Activated T-cell treated with anti-CD3 and anti-CD28 coated beads, Interleukin-2, amount 50 U/mL, for 1 hour (primary cell): ENCODE measurements at places on chromosomes 7 and 10.

DNA sequence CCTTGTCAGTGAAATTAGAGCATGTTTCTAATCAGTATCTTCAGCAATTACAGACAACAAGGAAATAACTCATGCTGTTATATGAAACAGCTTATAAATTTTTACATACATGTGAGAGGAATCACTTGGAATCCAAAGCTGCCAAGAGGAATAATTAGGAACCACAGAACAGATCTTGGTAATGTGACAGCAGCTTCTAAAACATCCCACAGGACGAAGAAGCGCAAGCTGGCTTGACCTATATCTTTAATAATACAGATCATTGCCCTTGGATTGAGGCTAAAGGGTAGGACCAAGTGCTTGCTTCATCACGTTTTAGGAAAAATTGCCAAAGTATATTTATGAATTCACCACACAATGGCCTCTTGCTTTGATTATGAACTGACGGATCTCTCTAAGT, 869.8 kb downstream of the LRMDA start:
- no peak for DNase-seq

- no peak for DNase-seq
Measured at GRCh38 chr10:59397961-59398360, 35.6 kb upstream of the FAM13C start.

GRCh38 chr10:35875016-35875676, 233.1 kb upstream of the FZD8 start:
- DNase-seq = no peak

GRCh38 chr7:121872831-121873288, at the start of gene PTPRZ1:
Gene PTPRZ1 (plus strand): TSS chr7:121873161. CDS start chr7:121873500, 339 bp downstream.
- no peak for DNase-seq

DNA sequence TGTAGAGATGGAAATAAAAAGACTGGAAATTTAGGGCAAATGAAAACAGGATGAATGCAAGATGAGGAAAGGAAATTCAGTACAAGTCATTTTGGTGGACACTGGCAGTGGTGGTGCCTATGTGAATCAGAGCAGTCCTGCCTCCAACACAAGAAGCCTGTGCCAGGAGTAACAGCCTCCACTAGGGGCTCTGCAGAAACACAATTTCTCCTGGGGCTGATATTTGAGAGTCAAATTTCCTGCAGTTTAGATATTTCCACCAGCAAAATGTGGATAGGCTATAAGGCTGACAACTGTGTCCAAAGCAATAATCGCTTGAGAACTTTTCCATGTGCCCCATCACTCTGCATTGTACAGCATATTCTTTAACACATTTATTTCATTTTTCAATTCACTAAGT, 4.7 kb upstream of the PLXDC2 start:
- no peak for DNase-seq

GRCh38 chr10:11504566-11505285, 106.7 kb downstream of the USP6NL start:
- no peak for DNase-seq

DNA sequence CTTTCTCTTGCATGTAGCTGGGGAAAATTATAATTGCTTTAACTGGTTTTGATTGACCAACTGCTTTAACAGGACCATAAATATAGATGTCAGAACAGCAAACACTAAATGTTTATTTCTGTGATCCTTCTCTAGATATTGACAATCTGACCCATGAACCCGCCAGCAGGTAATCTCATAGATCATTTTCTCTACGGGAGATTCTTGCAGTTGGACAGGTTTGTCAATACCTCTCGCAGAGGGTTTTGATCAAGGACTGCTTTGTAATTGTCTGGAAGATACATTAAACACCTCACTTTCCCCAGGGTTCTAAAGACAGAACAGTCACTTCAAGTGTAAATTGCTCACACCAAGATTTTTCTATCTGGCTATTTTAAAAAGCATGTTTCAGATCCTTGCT, 235.8 kb upstream of the RHOBTB1 start:
- DNase-seq = no peak

DNA sequence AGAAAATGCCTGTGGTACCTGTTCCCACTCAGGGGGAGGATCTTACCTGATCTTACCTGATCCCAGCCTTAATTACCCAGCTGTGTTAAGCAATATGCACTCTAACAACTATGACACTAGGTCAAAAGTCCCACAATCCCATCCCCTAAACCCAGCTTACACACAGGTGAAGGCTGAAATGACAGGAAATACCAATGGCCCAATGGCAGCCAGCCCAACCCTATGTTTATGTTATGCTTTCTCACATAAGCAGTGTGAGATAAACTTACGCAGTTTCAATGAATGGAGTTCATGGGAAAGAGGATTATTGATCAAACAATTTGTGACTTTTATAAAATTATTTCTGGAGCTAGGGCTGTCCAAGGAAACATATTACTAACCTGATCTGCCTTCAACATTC, 91.9 kb downstream of the GPAM start:
- no peak for DNase-seq

DNA sequence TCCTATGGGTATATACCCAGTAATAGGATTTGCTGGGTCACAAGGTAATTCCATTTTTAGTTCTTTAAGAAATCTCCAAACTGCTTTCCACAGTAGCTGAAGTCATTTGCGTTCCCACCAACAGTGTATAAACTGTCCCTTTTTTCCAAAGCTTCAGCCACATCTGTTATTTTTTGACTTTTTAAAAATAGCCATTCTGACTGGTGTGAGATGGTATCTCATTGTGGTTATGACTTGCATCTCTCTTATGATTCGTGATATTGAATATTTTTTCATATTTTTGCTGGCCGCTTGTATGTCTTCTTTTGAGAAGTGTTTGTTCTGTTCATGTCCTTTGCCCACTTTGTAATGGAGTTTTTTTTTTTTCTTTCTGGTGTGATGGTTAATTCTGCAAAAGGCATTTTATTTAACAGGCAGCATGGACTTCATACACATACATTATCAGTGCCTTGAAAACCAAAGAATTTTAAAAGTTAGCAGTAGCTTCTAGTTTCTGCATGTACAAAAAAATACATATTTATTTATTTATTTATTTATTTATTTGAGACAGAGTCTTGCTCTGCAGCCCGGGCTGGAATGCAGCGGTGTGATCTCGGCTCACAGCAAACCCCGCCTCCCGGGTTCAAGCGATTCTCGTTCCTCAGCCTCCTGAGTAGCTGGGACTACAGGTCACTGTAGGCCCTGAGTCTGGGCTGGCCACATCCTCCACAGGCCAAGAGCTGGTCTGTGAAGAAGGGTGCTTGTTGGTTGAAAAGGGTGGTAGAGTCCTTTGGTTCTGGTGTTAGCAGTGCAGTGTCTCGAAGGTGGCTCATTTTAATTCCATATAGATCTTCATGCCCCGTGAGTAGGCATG, 32.3 kb downstream of the AGR3 start:
- no peak for DNase-seq

GRCh38 chr7:119888251-119888650, 384.7 kb upstream of the KCND2 start:
- no peak for DNase-seq

- DNase-seq = no peak
Measured at GRCh38 chr7:90777041-90777440, 180.9 kb downstream of the CDK14 start.

GRCh38 chr10:102985811-102986210, 67.7 kb downstream of the CNNM2 start:
- DNase-seq = no peak

DNA sequence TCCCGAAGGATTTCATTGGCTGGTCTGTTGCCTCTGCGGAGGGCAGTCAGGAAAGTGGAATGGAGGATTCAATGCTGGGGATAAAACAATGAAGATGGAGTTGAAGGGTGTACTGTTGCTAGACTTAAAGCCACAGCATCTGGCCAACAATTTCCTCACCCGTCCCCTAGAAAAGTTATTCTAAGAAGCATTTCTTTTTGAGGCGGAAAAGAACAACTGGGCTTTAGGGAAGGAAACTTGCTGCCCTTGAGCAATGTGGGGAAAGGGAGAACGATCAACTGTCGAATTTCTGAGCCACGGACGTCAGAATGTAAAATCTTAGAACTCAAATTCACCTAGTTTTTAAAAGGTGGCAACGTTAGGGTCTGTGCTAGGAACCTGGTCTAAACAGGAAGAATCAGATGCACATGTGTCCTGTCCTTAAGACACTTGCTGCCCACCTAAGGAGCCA, 664 bp downstream of the FMC1 start:
- no peak for DNase-seq

DNA sequence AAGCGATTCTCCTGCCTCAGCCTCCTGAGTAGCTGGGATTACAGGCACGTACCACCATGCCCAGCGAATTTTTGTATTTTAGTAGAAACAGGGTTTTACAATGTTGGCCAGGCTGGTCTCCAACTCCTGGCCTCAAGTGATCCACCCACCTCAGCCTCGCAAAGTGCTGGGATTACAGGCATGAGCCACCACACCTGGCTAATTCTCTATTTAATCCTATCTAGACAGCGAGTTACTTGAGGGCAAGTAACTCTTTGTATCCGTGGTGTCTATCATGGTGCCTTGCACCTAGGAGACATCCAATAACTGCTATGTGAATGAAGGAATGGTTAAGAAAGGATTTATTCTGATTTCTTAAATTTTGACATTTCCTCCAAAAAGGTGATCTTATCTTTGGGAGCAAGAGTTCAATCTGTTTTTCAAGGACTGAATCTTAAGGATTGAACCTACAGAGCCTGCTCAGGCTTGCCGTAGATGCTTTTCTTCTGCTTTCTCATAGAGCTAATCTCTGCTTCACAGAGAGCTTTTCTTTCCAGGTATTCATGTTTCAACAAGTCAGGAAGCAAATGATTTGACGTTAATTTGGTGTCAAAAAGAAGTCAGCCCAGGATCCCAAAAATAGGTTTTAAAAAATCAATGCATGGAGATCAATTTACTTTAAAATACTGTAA, 101.6 kb downstream of the CUL2 start:
- DNase-seq = no peak

DNA sequence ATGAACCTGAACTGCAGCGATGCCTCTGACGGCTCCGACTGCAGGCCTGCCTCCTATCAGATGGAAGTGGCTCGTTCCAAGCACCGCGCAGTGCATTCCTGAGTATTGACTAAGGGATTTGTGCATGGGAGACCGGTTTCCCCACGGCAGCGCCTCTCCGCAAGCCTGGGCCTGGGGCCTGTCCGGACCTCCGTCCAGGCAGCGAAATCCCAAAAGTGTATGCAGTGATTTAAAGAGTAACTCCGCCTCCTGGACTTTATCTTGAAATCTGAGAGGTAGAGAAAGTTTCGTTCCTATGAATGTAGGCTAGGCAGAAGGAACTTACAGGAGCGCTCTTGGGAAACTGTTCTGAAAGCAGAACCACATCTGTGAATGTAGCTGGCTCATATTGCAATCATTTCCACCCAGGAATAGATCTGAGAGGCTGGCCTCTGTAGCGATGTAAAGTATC, 106.2 kb upstream of the CELF2 start:
- DNase-seq = no peak

GRCh38 chr7:99920149-99920548, 819 bp upstream of the TRIM4 start:
- no peak for DNase-seq

DNA sequence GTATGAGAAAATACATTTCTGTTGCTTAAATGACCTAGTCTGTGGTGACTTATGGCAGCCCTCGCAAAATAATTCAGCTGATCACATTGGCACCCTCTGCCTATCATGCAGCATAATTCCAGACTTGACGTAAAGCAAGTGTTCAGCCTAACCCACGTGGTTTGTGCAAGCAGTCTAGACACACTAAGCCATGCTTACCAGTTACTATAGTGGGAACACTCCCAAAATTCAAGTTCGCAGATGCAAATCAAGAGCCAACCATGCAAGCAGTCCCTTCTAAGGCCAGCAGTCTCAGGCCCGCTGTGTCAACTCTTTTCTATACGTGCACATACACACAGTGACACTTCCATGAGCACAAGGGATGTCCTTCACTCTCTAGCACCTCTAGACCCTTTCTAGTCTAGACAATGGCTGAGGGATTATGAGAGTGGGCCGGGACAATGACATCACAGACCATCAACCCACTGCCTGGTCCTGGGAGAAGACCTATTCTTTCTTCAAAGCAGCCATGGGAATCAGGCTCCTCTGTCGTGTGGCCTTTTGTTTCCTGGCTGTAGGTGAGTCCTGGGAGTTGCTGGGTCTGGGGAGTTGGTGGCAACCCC, 29.0 kb upstream of the PRSS1 start:
- no peak for DNase-seq

- no peak for DNase-seq
Measured at GRCh38 chr7:65459438-65459837, 85.8 kb downstream of the ZNF92 start.

GRCh38 chr10:79433324-79434222, 11.9 kb downstream of the ZCCHC24 start:
- no peak for DNase-seq

GRCh38 chr7:52151559-52151958, 835.0 kb upstream of the COBL start:
- no peak for DNase-seq

DNA sequence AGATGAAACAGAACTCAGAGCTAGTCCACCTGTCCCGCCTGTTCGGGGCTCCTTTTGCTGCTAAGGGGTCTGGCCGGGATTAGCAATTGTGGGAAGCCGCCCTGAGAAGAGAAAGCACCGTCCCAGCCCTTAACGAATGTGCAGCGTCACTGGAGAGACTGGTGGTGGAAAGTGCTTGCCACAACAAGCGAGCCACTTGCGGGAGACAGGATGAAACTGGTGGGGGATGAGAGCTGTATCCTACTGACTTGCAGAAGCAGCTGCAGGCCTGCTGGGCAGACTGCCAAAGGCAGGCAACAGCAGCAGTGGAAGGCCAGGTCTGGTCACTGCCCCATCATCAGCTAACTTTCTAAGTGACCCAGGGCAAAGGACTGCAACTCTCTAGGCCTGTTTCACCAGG, 95.4 kb downstream of the FAM53B start:
- DNase-seq = peak; percentile 67

DNA sequence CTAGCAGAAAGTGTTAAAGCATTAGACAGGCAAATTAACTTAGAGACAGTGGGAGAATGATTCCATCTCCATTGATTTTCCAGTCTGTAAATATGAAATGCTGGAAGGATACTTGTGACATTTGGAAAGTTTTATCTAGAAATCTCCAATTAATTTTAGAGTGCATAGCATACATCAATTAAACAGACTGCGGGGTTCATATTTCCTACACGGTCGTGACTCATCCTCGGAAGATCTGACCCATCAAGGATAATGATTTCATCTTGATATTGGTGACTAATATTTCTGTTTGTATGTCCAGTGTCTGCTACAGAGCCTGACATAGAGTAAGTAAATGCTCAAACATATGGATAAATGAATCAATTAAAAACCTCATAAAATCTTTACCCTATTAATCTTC, 474.9 kb downstream of the KCNMA1 start:
- DNase-seq = no peak

GRCh38 chr10:17053513-17053912, 76.1 kb downstream of the CUBN start:
- DNase-seq = no peak

DNA sequence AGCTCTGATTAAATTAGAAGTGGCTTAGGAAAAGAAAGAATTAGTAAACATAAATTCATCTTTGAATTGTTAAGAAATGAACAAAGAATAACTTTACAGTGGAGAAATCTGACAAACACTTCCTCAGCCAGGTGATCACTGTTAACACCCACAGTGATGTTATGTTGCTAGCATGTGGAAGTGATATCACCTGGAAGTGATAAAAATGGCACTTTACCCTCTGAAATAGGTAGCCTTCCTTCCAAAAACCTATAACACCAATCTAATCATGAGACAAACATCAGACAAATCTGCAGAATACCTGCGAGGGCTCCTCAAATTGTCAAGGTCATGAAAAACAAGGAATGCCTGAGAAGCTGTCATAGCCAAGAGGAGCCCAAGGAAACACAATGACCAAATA, 59.5 kb downstream of the SNX10 start:
- no peak for DNase-seq
